ENCODE measurements at places on chromosomes 4 and X.
A peak's percentile ranks its signal among the peaks of the same experiment; 100 is the strongest.

GRCh38 chr4:138650929-138651448 lies 364.6 kb upstream of the NOCT start:
- H3K27me3 ChIP-seq: no peaks in the 10 kb centered on the region
- H3K4me3 ChIP-seq: no peak overlapping the region
- no peaks in the 10 kb centered on the region for H3K4me1 ChIP-seq
- no peak for ATAC-seq

- no peak overlapping the region for H3K4me3 ChIP-seq
- peaks cover 33% of the 10 kb centered on the region for H3K4me1 ChIP-seq
Measured at GRCh38 chr4:118825799-118826198, 10.1 kb downstream of the SEC24D start.

- no peak overlapping the region for H3K4me3 ChIP-seq
- no peak overlapping the region for H3K27ac ChIP-seq
- no peak for ATAC-seq
- H3K4me1 ChIP-seq: no peaks in the 10 kb centered on the region
Measured at GRCh38 chr4:6331018-6331417, 61.4 kb downstream of the WFS1 start.

- H3K27ac ChIP-seq: no peak overlapping the region
- no peaks in the 10 kb centered on the region for H3K27me3 ChIP-seq
- H3K4me1 ChIP-seq: no peaks in the 10 kb centered on the region
Measured at GRCh38 chr4:90328558-90328957, 201.4 kb downstream of the CCSER1 start.

DNA sequence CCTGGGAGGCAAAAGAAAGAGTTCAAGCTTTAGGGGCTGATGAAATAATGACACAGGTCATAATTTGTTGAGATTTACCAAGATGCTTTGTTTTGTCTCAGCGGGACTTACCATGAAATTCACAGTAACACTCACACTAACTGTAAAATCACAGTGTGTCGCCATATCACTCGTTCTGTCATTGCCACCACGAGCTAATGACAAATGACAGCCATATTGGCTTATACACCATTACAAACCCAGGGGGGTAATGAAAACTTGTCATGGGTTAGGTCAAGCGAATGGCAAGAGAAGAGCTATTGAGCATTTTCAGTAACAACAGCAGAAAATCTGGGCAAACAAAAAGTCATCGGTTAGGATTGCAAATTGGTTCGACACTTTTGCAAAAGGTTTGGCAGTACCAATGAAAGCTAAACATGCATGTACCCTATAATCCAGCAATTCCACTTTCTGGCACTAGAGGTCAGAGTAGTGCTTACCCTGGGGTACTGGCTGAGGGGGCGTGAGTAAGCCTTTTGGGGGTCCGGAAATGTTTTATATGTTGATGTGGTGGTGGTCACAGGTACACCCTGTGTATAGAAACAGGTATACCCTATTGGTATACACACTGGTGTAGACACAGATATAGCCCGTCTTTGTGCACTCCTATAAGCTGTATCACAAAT lies 83.9 kb upstream of the RAI2 start:
- no peak overlapping the region for H3K4me3 ChIP-seq
- H3K4me1 ChIP-seq: no peaks in the 10 kb centered on the region
- H3K27me3 ChIP-seq: no peaks in the 10 kb centered on the region
- no peaks in the 10 kb centered on the region for H3K36me3 ChIP-seq

DNA sequence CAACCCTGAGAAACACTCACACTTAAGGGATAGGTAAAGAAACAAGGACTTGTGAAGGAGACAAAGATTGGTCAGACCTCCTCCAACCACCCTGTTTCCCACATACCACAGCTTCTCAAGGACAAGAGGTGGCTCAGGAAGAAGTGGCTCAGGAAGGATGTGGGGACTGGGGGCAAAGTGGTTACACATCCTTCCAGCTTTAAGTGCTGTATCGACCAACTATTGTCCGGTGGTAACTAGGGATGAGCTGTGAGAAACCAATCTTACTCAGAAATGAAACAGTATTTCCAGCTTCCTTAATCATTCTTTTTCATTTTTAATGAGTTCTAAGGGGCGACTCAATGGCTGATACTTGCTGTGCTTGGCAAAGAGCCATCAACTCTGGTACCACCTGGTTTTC lies 8.5 kb upstream of the LHFPL1 start:
- H3K27ac ChIP-seq: no peak overlapping the region
- H3K36me3 ChIP-seq: no peaks in the 10 kb centered on the region
- H3K27me3 ChIP-seq: peaks cover 9% of the 10 kb centered on the region
- H3K4me1 ChIP-seq: no peaks in the 10 kb centered on the region
- no peak overlapping the region for H3K4me3 ChIP-seq
- ATAC-seq: no peak

GRCh38 chr4:4396628-4397440 lies 9.9 kb downstream of the NSG1 start:
- H3K36me3 ChIP-seq: no peaks in the 10 kb centered on the region
- ATAC-seq: no peak
- peak overlapping the region; percentile 32 for H3K27ac ChIP-seq

DNA sequence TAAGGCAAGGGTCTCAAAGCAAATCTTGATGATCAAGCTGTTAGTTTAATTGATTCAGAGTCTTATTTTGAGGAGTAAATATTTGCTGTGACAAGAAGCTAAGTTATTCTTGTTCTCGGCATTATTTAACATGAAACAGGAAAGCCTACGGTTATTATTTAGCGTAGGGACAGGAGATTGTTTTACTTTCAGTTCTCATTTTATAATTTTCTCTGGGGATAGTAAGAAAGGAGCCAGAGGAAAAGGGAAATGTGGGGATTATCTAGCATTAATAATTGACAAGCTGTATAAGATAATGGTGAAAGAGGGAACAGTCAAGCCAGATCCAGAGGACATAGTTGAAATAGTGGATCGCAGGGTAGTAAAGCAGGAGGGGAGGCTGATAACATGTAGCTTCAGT lies 39.7 kb upstream of the PARM1 start:
- no peaks in the 10 kb centered on the region for H3K27me3 ChIP-seq
- no peak overlapping the region for H3K4me3 ChIP-seq
- H3K27ac ChIP-seq: no peak overlapping the region

GRCh38 chr4:8700531-8700930 lies 108.0 kb downstream of the CPZ start:
- no peak overlapping the region for H3K27ac ChIP-seq
- ATAC-seq: no peak
- no peaks in the 10 kb centered on the region for H3K36me3 ChIP-seq
- H3K4me3 ChIP-seq: no peak overlapping the region
- peaks cover 38% of the 10 kb centered on the region for H3K27me3 ChIP-seq
- no peaks in the 10 kb centered on the region for H3K4me1 ChIP-seq

DNA sequence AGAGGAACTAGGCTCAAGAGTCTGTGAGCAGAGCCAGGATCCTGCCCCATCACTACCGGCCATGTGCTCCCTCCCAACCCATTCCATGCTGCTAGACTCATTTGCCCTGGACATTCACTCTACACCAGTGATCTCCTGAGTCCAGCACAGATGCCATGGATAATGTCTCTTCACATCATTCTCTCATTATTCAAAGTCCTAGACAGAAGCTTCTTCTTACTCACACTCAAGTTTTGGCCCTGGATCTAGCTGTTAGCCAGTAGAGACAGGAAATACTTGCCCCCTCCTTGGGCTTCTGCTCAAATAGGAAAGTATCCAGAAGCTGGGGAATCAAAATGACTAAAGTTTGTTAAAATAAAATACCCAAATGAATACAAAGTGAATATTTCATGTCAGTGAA lies 266.8 kb upstream of the LDB2 start:
- no peaks in the 10 kb centered on the region for H3K4me1 ChIP-seq
- H3K4me3 ChIP-seq: no peak overlapping the region
- no peak overlapping the region for H3K27ac ChIP-seq
- ATAC-seq: no peak
- no peaks in the 10 kb centered on the region for H3K36me3 ChIP-seq

DNA sequence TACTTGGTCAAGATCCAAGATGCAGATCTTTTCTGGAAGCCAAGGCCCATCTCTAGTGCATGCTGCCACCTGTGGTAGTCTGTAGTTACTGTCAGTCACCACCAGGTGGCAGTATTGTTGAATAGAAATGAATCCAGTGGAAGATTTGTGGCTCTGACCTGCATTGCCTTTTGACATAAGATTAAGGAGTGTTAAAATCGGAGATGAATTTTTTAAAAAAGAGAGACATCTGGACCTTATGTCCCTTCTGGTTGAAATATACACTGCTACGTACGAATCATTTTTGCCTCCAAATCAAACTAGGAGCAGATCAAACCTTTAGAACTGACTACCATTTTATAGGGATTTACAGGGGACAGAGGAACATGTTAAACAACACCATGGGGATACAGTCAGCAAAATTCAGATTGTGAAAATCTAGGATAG lies 46.9 kb upstream of the RHOH start:
- ATAC-seq: peak; percentile 82
- H3K27ac ChIP-seq: peak overlapping the region; percentile 66
- H3K4me3 ChIP-seq: no peak overlapping the region
- H3K4me1 ChIP-seq: peaks cover 12% of the 10 kb centered on the region

DNA sequence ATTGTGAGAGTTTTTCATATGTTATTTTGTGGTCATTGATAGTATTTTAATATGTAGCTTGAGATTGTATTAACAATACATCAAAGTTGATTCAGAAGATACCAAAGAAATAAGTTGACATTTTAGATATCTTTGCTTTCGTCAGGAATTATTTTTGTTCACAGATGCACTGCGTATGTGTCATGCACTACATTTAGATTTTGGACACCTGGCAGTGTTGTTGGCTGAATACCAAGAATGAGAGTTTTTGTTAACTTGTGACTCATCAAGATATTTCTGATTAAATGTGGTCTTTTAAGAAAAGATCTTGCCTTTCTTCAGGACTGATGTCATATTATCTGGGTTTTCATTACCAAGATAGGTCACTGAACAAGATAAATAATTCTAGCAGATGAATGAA lies 633.4 kb downstream of the CENPC start:
- H3K27ac ChIP-seq: no peak overlapping the region
- no peak overlapping the region for H3K4me3 ChIP-seq
- no peak for ATAC-seq
- no peaks in the 10 kb centered on the region for H3K27me3 ChIP-seq
- no peaks in the 10 kb centered on the region for H3K4me1 ChIP-seq

DNA sequence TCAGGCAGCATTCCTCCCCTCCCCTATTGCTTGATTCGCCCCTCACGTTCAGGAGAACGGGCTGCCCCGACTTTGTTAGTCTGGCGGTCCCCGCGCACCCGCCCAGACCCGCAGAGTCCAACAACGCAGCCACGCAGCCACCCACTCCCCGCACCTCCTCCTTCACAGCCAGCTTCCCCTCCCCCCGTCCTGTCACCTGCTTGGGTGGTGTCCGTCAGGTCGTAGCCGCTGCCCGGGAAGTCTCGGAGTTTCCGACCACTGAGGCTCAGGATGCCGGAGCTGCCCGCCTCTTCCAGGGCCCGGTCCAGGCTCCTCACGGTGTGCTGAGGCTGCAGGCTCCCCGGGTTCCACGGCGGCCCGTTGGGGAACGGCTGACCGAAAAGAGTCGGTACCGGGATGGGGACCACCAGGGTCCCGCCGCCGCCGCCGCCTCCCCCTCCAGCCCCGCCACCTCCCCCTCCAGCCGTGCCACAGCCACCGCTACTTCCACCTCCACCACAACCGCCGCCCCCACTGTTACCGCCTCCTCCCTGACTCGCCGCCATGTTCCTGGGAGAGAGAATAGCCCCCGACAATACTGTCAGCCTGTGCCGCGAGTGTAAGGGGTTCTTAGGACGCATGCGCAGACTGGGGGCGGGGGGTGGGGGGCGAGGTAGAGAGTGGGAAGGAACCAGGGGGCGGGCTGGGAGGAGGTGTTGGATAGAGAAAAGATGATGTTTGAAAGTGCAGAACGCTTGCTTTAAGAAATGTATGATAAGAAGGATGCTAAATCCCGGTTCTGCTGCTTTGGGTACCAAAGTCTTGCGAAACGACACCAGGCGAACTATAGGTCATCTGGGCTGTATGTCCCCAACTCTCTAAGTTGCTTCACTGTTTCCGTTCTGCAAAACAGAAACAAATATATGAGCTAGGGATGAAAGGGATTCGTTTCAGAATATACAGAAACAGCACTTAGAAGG lies at the start of gene LRCH2:
LRCH2 (minus strand) TSS at position 600 of the 959 bp plus-strand sequence; CDS start at position 545, 55 bp downstream.
- H3K27me3 ChIP-seq: no peaks in the 10 kb centered on the region
- no peak within 1 kb of the TSS for H3K4me3 ChIP-seq
- no peak for ATAC-seq
- H3K27ac ChIP-seq: no peak within 1 kb of the TSS
- no peaks in the 10 kb centered on the region for H3K36me3 ChIP-seq

GRCh38 chrX:93580634-93581033 lies 92.7 kb downstream of the NAP1L3 start:
- no peaks in the 10 kb centered on the region for H3K4me1 ChIP-seq
- no peak overlapping the region for H3K4me3 ChIP-seq
- H3K27ac ChIP-seq: no peak overlapping the region
- H3K36me3 ChIP-seq: no peaks in the 10 kb centered on the region
- H3K27me3 ChIP-seq: no peaks in the 10 kb centered on the region
- ATAC-seq: no peak

Measured in stimulated activated memory B cell treated with anti-CD40 and anti-IgM and Interleukin-4, amounts not matched to agents 10 μg/mL and 1 μg/mL and 100 μg/mL, for 72 hours (primary cell).